ENCODE measurements at places on chromosomes 7 and 10. TPM values are rescaled to one million over a fixed set of nuclear protein-coding genes. Genes with fewer than 3 reads are reported as not detected.

C7orf33 gene
- not detected for polyA plus RNA-seq

CFAP58 gene
- polyA plus RNA-seq, result 0.63 TPM

TMEM139 gene
- polyA plus RNA-seq, result 74.8 TPM

KDM7A gene
- 9.5 TPM for polyA plus RNA-seq

HOXA13 gene
- polyA plus RNA-seq, result 0.21 TPM

PPP1R3C gene
- 39.1 TPM for polyA plus RNA-seq

LLCFC1 gene
- polyA plus RNA-seq, result 1.2 TPM

IL2RA gene
- 0.20 TPM for polyA plus RNA-seq

TMEM184A gene
- polyA plus RNA-seq, result 4.5 TPM

ICA1 gene
- 34.7 TPM for polyA plus RNA-seq

NEBL gene
- 83.1 TPM for polyA plus RNA-seq

All from left renal cortex interstitium (tissue), 4 donors.